Stimulated activated naive B cell treated with anti-CD40 and anti-IgM and Interleukin-4, amounts not matched to agents 10 μg/mL and 1 μg/mL and 100 μg/mL, for 72 hours (primary cell): ENCODE measurements at places on chromosomes 3 and 15.

GRCh38 chr15:61216519-61216918, 12.6 kb downstream of the RORA start:
- no peak for DNase-seq

GRCh38 chr3:195183071-195183776, 87.7 kb downstream of the XXYLT1 start:
- no peak for DNase-seq

GRCh38 chr3:106276755-106277612, 408.2 kb upstream of the CBLB start:
- DNase-seq, result no peak

GRCh38 chr3:179068779-179069530, 2.7 kb downstream of the ZMAT3 start:
- no peak for DNase-seq

DNA sequence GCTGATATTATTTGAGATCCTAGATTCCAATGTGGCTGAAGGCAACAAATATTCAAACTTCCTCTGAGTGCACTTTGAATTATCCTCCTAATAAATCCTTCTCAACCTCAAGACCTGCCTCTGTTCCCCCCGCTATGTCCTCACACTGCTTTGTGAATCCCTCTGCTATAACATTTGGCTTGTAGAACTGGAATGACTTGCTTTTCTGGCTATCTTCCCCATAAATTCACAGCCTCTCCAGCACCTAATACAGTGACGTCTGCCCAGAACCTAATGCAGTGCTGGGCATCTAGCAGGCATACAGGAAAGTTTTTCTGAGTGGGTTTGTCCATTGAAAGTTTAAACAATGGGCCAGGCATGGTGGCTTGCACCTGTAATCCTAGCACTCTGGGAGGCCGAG, 643.9 kb upstream of the ADAMTS9 start:
- no peak for DNase-seq

- DNase-seq, result no peak
These were observed 24.4 kb upstream of the GOLM2 start for GRCh38 chr15:44264148-44264547.

- no peak for DNase-seq
These were observed 133.9 kb downstream of the RAP2B start for GRCh38 chr3:153295901-153296300.

GRCh38 chr15:36161771-36162212, 417.6 kb upstream of the CDIN1 start:
- DNase-seq, result no peak

- DNase-seq, result no peak
These were observed 11.4 kb upstream of the PRR20G start for GRCh38 chr3:127299276-127299675.

DNA sequence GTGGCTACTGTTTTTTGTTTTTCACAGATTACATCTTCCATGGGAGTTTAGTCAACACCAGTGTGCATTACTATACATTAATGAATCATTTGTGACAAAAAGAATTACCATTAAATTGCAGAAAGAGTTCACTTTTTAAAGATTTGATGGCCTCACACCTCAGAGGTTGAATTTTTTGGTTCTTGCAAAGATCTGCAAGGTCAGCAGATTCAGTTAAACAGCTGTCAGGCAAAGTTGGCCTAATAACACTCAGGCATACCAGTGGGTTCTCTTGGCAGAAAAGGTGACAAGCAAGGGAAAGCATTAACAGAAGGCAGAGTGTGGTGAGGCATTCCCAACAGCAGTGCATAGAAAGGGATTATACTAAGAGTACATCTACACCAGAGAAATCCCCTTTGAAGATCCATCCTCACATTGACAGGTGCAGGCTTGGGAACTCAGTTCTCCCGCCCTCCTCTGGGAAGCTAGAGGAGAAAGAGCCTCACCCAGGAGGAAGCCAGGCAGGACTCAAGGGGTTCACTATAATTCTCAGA, 24.3 kb upstream of the PTX3 start:
- DNase-seq, result no peak

- DNase-seq, result no peak
These were observed 294.3 kb downstream of the CNTN4 start for GRCh38 chr3:2392981-2393380.

GRCh38 chr15:92430069-92430440, 36.4 kb downstream of the ST8SIA2 start:
- no peak for DNase-seq

- no peak for DNase-seq
These were observed 39.5 kb downstream of the CD86 start for GRCh38 chr3:122094693-122095092.

GRCh38 chr3:74089814-74090213, 465.1 kb upstream of the PDZRN3 start:
- no peak for DNase-seq

- DNase-seq, result no peak
These were observed 18.3 kb downstream of the ABHD5 start for GRCh38 chr3:43709022-43709421.

- DNase-seq, result no peak
These were observed 12.6 kb upstream of the RTP3 start for GRCh38 chr3:46484911-46485778.

- DNase-seq, result no peak
These were observed 14.5 kb upstream of the TM4SF1 start for GRCh38 chr3:149391960-149392359.

- no peak for DNase-seq
These were observed 97.4 kb downstream of the TBC1D2B start for GRCh38 chr15:77980098-77980497.

- no peak for DNase-seq
These were observed 24.0 kb downstream of the STX19 start for GRCh38 chr3:94004301-94004910.

- DNase-seq, result no peak
These were observed 559 bp downstream of the SENP5 start for GRCh38 chr3:196868297-196868661.

DNA sequence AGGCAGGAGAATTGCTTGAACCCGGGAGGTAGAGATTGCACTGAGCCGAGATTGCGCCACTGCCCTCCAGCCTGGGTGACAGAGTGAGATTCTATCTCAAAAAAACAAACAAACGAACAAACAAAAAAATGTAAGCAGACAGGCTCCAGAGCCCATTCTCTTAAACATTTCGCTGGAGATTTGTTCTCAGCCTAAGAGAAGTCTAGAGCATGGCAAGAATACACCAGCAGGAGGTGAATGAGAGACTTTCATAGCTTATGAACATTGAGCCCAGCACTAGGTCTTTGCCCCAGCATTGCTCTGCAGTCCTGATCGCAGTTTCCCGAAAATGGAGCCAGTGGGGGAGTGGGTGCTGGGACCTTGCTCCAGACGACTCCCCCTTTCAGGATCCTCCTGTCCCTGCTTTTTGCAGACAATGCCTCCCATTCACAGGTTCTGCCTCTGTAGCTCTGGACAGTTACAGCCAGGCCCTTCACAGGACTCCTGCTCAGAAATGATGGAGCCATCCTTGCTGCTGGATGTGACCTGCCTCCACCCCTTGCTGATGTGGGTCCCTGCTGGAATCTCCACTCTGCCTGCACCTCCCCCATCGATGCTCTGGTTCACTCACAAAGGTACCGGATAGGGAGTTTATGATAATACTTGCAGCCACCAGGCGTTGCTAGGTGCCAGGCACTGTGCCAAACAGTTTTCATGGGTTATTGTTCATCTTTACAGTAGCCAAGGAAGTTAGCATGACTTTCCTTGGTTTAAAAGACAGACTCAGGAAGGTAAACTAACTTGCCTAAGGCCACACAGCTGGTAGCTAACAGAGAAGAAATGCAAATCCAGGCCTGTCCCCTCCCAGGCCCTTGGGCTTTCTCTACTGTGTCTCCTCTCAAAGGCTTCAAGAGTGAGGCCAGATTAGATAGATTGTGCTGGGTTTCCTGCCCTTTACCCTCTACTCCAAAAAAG, 329.7 kb upstream of the TLE3 start:
- DNase-seq, result no peak

- no peak for DNase-seq
These were observed 152.3 kb downstream of the ZBTB20 start for GRCh38 chr3:114994554-114995341.

- no peak for DNase-seq
These were observed 12.8 kb upstream of the CCNL1 start for GRCh38 chr3:157172746-157173145.
